B cell (primary cell): ENCODE measurements at places on chromosomes 1 and 21. TPM values are rescaled to one million over a fixed set of nuclear protein-coding genes. Genes with fewer than 3 reads are reported as not detected.

The SYCP1 gene
- total RNA-seq: not detected in 2 replicates

The AGT gene
- total RNA-seq: not detected in 2 replicates

The GBP4 gene
- 35.3 and 43.9 TPM in 2 replicates for total RNA-seq

The CEP350 gene
- total RNA-seq: 87.4 and 92.3 TPM in 2 replicates

The LIN28A gene
- not detected in 2 replicates for total RNA-seq

The CD164L2 gene
- not detected in 2 replicates for total RNA-seq

The TEX38 gene
- total RNA-seq: not detected in 2 replicates

The C1orf53 gene
- not detected in 2 replicates for total RNA-seq

The LGR6 gene
- not detected in 2 replicates for total RNA-seq

The TINAGL1 gene
- total RNA-seq: not detected in 2 replicates

The TMEM82 gene
- total RNA-seq: not detected in 2 replicates

DNA sequence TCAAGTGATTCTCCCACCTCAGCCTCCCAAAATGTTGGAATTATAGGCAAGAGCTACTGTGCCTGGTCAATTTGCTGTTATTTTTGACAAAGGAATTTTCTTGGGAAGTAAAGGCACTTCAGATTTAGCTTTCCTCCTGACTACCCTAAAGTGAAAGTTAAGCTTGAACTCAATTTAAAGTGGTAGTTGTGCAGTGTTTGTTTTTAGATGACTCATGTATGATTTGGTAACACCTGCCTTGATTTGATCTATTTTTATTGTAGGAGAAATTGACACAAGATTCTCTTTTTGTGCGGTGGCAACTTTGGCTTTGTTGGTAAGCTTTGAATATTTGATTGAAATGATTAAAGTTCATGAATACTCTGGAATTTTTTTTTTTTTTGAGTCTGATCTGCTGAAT lies 5.0 kb downstream of the RABGGTB start:
- no peaks in the 10 kb centered on the region for H3K27me3 ChIP-seq
- H3K4me1 ChIP-seq: peaks cover 35% of the 10 kb centered on the region
- no peak overlapping the region for H3K4me3 ChIP-seq
- DNase-seq: no peak

- no peak overlapping the region for H3K27ac ChIP-seq
- H3K4me3 ChIP-seq: no peak overlapping the region
- H3K27me3 ChIP-seq: peaks cover 20% of the 10 kb centered on the region
- DNase-seq: no peak
These were observed 6.8 kb upstream of the OTUD7B start for GRCh38 chr1:150017206-150017750.

- peak overlapping the region; percentile 98 for H3K4me3 ChIP-seq
- H3K36me3 ChIP-seq: no peaks in the 10 kb centered on the region
- H3K27ac ChIP-seq: peak overlapping the region; percentile 99
- H3K27me3 ChIP-seq: no peaks in the 10 kb centered on the region
- H3K4me1 ChIP-seq: peaks cover 29% of the 10 kb centered on the region
- DNase-seq: no peak
These were observed 1.7 kb downstream of the SLC50A1 start for GRCh38 chr1:155137154-155137949.

DNA sequence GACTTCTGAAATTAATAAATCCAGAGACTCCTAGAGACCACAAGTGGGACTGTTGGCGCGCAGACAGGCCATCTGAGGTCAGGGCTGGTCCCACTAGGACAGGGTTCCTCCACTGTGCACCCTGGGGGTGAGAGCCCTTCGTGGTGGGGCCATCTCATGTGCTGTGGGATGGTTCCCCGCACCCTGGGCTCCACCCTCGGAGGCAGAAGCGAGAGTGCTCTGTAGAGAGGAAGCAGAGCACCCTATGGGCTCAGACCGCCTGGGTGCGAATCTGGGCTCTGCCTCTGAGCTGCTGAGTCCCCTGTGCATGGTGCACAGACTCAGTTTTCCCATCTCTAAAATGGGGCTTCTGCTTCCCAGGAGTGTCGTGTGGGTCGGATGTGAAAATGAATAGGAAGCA lies 227.3 kb downstream of the NPHP4 start:
- H3K4me1 ChIP-seq: no peaks in the 10 kb centered on the region
- DNase-seq: no peak
- H3K4me3 ChIP-seq: no peak overlapping the region
- no peaks in the 10 kb centered on the region for H3K36me3 ChIP-seq

- DNase-seq: no peak
- H3K4me3 ChIP-seq: no peak overlapping the region
- H3K36me3 ChIP-seq: no peaks in the 10 kb centered on the region
These were observed 119.7 kb upstream of the C1orf174 start for GRCh38 chr1:4019606-4020331.

DNA sequence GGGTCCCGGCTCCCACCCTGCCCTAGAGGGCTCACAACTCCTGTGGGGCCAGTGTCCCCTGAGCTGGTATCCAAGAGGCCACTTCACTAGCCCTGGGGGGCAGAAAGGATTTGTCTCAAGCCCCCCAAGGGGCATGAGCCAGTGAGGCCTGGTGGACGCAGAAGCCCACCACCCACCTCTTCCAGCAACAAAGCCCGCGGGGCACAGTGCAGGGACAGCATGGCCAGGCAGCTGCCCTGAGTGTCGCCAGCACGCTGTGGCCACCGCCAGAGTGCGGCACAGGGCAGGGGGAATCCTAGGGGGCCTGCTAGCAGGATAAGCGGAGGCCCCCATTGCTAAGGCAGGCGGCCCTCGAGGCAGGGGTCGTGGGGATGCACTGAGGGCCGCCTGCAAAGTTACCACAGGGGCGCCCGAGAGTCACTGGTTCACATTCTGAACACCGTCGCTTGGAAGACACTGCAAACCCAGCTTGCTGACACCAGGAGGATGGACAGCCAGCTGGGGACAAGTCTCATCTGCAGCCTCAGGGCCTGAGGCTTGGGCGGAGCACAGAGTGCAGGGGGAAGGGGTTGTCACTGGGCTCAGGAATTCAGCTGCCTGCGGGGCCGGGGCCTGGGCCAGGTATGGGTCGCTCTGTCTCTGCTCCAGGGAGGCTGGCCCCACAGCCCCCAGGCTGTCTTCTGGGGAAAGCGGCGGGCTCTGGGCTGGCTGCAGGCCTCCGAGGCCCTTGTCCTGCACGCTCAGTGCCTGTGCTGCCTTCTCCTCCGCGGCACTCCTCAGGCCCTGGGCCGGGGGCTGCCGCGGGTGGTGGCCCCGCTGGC lies 26.8 kb downstream of the SLC19A1 start:
- H3K27me3 ChIP-seq: no peaks in the 10 kb centered on the region
- no peaks in the 10 kb centered on the region for H3K4me1 ChIP-seq
- H3K36me3 ChIP-seq: peaks cover 5% of the 10 kb centered on the region
- no peak for DNase-seq
- H3K27ac ChIP-seq: no peak overlapping the region

DNA sequence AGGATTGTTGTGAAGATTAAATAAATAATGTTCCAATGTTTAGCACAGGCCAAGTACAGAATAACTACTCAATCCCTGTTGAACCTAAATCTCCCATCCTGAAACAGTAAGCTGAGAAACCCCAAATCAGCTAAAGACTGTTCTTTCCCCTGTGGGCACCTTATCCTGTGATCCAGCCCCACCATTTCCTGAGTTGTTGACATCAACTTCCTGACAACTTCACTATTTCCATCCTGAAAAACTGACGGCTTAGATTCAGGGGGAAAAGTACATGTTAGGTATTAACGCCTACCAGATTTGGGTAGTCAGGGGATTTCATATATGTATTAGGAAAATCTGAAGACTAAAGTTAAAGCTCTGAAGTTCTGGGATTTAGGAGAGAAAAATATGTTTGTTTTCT lies 51.7 kb upstream of the PALMD start:
- H3K4me3 ChIP-seq: no peak overlapping the region
- no peak overlapping the region for H3K27ac ChIP-seq
- H3K4me1 ChIP-seq: no peaks in the 10 kb centered on the region
- H3K36me3 ChIP-seq: no peaks in the 10 kb centered on the region

DNA sequence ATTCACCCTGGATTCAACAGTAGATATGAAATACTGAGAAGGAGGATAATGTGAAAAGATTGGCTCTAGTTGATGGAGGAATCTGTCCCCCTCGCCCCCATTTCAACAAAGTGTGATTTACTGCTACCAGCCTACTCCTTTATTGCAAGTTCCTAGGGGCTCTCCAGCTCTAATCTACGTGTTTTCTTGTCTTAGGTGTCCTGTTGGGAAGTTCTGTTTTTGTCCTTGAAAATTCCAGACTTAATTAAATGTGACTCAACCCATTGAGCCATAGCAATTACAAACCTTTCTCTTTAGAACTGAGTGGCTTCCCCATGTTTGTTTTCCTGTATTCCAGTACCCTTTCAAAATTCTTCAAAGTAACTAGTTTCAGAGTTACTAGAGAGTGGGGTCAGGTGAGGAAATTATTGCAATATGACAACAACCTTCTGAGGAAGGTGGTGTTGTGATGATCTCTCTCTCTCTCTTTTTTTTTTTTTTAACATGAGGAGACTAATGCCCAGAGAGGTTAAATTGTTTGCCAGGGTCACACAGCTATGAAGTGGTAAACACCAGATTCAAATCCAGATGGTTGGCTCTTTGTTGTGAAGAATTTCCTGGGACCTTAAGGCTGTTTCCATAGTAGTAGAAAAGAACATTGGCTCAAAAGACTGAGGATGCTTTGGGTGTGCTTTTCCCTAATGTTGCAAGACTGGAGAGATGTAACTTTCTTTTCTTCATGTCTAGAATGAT lies 3.5 kb downstream of the RGL1 start:
- H3K4me1 ChIP-seq: peaks cover 6% of the 10 kb centered on the region
- H3K27me3 ChIP-seq: peaks cover 24% of the 10 kb centered on the region
- no peak overlapping the region for H3K27ac ChIP-seq
- no peak for DNase-seq

DNA sequence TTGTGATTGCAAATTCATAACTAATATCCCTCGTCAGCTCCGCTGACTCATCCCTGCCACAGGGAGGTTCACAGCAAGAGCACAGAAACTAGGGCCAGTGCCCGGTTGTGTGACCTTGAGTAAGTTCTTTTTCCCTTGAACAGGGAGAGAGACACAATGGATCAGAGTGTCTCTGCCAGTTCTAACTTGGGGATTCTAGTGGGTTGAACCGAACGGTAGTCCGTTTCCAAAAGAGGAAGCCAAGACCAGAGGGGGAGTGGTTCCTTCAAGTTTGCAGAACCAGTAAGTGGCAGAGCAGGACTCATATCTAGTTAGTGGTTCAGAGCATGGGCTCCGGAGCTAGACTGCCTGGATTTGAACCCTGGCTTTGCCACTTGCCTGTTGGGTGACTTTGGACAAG lies 4.9 kb upstream of the SHISA4 start:
- no peak overlapping the region for H3K4me3 ChIP-seq
- H3K36me3 ChIP-seq: no peaks in the 10 kb centered on the region

DNA sequence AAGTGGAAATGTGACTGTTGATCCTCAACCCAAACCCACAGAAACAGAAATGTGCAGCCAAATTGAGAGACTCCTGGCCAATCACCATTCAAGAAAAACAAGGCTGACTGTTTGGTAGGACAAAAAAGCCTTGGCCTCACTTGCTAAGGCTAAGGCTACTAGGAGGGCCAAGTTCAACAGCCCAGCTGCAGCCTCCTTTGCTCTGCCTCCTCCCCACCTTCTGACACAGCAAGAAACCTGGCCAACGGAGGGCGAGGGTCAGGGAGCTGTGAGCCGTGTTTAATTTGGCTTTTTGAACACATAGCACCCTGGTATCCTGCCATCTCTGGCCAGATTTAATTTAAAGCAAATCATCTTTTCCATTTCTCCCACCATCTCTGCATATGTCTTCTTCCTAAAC lies 165.8 kb upstream of the RAB4A start:
- H3K36me3 ChIP-seq: no peaks in the 10 kb centered on the region
- no peaks in the 10 kb centered on the region for H3K27me3 ChIP-seq
- H3K4me3 ChIP-seq: no peak overlapping the region
- no peak overlapping the region for H3K27ac ChIP-seq
- H3K4me1 ChIP-seq: peaks cover 6% of the 10 kb centered on the region
- no peak for DNase-seq

DNA sequence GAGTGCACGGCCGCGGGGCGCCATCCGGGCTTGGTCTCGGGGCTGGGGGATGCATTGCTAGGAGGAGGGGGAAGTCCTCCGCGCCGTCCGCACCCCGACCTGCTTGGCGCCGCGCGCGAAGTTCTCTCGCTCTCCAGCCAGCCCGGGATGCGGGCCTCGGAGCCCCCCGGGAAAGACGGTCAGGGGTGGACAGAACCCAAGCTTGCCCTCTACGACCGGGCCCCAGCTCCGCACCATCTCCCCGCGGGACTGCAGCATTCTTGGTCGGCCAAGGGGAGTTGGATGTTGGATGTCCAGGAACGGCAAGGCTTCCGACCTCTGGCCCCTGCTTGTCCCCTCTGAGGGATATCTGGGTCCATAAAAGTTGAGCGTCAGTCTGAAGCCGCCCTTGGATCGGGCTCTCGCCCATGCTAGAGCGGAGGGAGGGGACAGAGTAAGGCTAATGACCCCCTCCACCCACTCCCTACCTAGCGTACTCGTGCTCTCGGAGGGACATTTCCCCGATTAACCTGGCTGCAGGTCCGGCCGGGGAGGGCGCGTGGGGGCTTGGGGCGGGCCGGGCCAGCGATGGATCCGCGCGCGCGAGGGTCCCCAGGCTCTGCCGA lies 522 bp downstream of the DISP3 start:
- peaks cover 15% of the 10 kb centered on the region for H3K4me1 ChIP-seq
- no peaks in the 10 kb centered on the region for H3K27me3 ChIP-seq
- peak overlapping the region; percentile 48 for H3K4me3 ChIP-seq

GRCh38 chr1:95195046-95195445 lies 39.0 kb upstream of the RWDD3 start:
- no peaks in the 10 kb centered on the region for H3K36me3 ChIP-seq
- DNase-seq: no peak
- no peaks in the 10 kb centered on the region for H3K27me3 ChIP-seq
- H3K4me1 ChIP-seq: no peaks in the 10 kb centered on the region
- H3K4me3 ChIP-seq: no peak overlapping the region
- no peak overlapping the region for H3K27ac ChIP-seq

- H3K27me3 ChIP-seq: no peaks in the 10 kb centered on the region
- no peaks in the 10 kb centered on the region for H3K36me3 ChIP-seq
- DNase-seq: no peak
- no peak overlapping the region for H3K27ac ChIP-seq
- no peaks in the 10 kb centered on the region for H3K4me1 ChIP-seq
These were observed 68.2 kb upstream of the C1orf87 start for GRCh38 chr1:60141743-60142142.
